ENCODE measurements at places on chromosomes 6 and 20.

DNA sequence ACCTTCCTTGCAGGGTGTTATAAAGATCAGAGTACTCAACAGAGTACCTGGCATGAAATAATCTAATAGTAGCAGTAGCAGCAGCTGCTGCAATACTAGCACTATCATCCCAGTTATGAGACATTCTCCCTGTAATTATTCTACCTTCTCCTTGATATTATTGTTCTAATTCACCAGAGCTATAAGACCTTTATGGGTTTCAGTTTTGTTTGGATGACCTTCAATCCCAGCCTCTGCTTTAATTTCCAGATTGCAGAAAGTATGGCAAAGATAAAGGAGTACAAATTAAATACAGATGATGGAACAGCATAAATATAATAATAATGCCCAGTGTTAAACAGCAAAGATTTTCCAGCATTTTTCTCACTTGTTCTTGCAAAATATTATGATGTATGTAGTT lies 150.5 kb upstream of the MYLIP start:
- no peak for DNase-seq

- DNase-seq, result no peak
Observed at GRCh38 chr6:73923905-73924485, 228.0 kb downstream of the CD109 start.

DNA sequence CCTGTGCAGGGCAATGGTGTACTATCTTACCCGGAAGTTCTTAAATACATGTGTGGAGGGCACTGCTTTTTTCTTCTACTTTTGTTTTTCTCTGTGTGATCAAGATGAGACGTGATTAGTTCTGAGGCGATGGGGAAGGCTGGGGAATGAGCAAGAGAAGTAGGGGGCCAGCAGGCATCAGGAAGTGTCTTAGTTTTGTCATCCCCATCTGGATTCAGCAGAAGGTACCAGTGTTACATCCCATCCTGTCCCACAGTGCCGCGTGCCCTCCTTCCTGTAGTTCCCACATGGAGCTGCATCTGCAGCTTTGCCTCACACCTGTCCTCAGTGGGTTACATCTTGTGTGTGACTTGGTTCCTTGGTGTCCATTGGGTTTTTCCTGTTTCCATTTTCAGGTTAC lies 86.9 kb downstream of the FNDC1 start:
- no peak for DNase-seq

GRCh38 chr6:17015144-17015543 lies 86.7 kb upstream of the STMND1 start:
- DNase-seq, result no peak

GRCh38 chr20:54078296-54078984 lies 8.0 kb upstream of the BCAS1 start:
- DNase-seq, result no peak
